Gastroesophageal sphincter (tissue), 4 donors: ENCODE measurements at places on chromosomes 1 and 21. TPM values are rescaled to one million over a fixed set of nuclear protein-coding genes. Genes with fewer than 3 reads are reported as not detected.

Gene RGS13
- total RNA-seq = 1.9 TPM

Gene ZFP69
- 2.0 TPM for total RNA-seq

Gene RPTN
- not detected for total RNA-seq

Gene BCAN
- 0.50 TPM for total RNA-seq

Gene DYRK1A
- 95.0 TPM for total RNA-seq

Gene IGSF21
- 2.0 TPM for total RNA-seq

Gene OR2G6
- total RNA-seq = 0.08 TPM

Gene ALPL
- 2.9 TPM for total RNA-seq
